ENCODE measurements at places on chromosomes 6 and 20.

DNA sequence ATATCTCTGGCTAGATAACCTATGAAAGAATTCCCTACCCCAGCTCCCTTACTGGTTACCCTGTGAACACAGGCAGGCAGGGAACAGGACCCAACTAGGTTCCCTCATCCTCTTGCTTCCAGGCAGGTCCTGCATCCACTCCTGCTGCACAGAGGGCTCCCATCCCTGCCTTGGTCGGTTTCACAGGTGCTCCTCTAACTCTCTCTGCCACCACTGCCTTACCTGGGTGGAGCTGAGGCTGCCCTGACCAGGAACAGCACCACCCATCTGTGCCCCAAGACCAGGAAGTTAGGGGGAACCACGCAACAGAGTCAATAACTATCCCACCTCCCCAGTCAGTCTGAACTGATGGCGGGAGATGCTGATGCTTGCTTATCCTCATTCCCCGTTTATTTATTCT, 37.0 kb upstream of the HLA-A start:
- no peak for DNase-seq

DNA sequence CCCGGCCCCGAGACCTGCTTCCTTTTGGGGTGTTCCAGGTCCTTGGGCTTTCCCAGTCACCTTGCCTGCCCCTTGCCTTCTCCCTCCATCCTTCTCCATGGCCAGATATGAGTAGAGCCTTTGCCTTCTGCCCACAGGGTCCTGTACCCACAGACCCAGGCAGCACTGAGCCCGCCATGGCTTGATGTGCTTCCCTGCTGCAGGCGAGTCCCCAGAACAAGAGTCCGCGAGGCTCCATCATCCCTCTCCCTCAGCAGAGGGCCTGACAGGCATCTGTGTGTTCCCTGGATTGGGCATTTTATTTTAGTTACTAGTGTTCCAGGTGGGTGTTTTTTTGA, 21.9 kb downstream of the PYGB start:
- DNase-seq: no peak

- peak; percentile 93 for DNase-seq
These were observed at the start of gene PRRC2A for GRCh38 chr6:31620586-31621319. TSS of gene PRRC2A (plus strand) at chr6:31620715. CDS start at chr6:31622790, 2,075 bp downstream.

DNA sequence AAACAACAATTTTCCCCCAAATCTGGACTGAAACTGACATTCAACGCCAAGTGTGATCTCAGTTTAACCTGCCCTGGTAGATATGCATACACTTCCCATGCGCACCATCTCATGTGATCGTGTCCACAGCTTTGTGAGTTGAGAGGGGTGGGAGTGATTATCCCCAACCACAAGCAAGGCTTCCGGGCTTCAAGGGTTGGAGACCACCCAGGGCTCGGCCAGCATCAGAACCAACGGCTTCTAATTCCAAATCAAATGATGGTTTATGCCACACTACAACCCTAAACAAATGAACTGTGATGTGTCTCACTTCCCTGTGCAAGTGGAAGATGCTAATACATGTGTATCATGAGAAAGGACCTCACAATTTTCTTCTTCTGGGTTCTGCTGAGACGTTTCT, 515 bp upstream of the TGM3 start:
- DNase-seq: no peak

GRCh38 chr6:35601331-35602132, 87.2 kb downstream of the FKBP5 start:
- peak; percentile 26 for DNase-seq

- no peak for DNase-seq
These were observed 59.6 kb downstream of the ZNF831 start for GRCh38 chr20:59223182-59223601.

- DNase-seq: no peak
These were observed 18.2 kb downstream of the TMEM242 start for GRCh38 chr6:157304899-157305663.

DNA sequence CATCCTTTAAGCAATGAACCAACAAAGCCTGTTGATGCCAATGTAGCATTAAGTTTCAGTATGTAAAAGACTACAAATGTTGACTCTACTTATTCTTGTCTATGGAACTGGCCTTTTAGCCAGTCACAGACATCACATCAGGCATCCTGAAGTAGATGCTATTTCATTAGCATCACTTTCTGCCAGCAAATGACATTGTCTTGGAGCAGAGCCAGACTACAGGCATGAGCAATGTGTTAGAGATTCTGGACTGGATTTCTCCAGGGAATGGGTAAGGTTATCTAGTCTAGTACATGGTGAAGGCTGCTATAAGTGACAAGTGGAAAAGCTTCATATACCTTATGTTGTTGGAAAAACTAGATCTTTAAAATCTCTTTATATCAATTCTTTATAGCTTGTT, 142.9 kb downstream of the ADGRB3 start:
- DNase-seq: no peak

DNA sequence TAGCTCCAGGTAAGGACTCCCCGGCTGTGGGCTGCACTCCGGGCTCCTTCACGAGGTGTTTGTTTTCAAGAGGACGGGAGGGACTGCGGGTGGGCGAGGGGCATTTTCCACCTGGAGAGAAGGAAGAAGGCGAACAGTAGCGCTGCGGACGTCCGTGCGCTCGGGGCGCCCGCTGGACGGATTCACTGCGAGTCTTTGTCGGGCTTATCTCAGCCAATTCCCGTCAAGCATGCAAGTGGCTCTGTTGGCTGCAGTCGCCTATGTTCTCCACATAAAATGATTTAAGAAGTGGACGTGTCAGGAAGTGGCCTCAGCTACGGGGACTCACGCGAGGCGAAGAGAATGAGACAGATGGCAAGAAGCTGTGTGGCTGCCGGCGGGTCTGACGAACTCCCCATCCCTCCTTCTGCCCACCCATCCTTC, 332 bp downstream of the GRIK2 start:
- DNase-seq: no peak

DNA sequence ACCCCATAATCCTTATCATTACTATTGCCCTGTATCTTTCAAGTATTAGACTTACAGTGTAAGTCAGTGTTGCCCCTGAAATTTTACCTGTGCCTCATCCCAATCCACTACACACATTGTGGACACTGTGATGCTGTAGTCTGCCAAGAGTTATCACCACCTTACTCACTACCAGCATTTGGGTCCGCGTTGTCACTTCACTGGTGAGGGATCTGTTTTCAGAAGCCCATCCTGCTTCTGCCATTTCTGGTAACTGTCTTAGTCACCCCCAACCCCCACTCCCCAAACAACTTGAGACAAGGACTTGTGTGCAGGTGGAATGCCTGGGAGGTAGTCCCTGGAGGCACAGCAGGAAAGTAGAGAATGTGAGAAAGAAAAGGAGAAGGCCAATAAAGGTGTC, 6.0 kb upstream of the RAB44 start:
- DNase-seq: no peak

- no peak for DNase-seq
These were observed 52.6 kb downstream of the FIG4 start for GRCh38 chr6:109743739-109744138.

- DNase-seq: no peak
These were observed 15.7 kb downstream of the GSTA1 start for GRCh38 chr6:52787917-52788316.

GRCh38 chr6:24031496-24031895, 94.5 kb upstream of the NRSN1 start:
- no peak for DNase-seq

GRCh38 chr6:83921315-83921714, 61.8 kb downstream of the CYB5R4 start:
- DNase-seq: no peak

- no peak for DNase-seq
These were observed 89.1 kb downstream of the AIG1 start for GRCh38 chr6:143149771-143150170.

- no peak for DNase-seq
These were observed 91.0 kb downstream of the TMEM170B start for GRCh38 chr6:11628562-11628961.

- DNase-seq: no peak
These were observed 318.0 kb downstream of the RFPL4B start for GRCh38 chr6:112665114-112665513.

DNA sequence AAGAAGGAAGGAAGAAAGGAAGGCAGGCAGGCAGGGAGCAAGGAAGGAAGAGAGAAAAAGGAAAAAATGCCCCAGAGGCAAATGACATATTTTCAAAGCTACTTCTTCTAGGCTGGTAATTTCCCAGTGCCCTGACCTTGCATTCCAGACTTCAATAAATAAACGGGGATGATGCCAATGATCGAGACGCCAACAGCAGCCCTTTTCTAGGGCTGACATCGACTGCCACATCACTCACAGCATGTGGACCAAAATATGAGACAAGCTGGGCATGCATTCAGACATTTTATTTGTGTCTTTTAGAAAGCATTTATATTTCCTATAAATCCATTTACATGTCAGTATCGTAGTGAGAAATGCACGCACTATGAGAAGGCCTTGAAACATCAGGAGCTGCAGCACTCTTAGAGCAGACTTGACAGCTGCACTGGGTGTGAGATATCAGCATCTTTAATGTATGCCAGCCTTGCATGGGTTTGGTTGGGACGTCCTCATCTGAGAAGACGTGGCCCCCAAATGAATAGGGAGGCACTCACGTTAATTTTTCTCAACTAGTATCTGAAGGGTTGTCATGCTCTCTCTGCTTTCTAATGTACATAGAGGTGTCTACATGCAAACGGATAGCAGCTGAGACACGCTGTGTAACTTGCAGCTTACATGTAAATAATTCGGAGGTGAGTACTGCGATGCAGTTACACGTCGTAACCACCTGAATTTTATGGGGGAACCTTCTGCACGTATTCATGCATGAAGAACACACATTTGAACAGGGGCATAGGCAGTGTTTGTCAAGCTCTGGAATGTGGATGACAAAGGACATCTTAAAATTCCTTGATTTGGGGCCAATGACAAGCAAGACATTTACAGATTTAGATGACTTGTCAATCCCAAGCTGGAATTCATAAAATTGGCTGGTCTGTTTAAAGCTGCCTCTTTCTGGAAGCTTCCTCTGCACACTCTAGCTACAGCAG, 149.1 kb upstream of the AGPAT4 start:
- DNase-seq: no peak

DNA sequence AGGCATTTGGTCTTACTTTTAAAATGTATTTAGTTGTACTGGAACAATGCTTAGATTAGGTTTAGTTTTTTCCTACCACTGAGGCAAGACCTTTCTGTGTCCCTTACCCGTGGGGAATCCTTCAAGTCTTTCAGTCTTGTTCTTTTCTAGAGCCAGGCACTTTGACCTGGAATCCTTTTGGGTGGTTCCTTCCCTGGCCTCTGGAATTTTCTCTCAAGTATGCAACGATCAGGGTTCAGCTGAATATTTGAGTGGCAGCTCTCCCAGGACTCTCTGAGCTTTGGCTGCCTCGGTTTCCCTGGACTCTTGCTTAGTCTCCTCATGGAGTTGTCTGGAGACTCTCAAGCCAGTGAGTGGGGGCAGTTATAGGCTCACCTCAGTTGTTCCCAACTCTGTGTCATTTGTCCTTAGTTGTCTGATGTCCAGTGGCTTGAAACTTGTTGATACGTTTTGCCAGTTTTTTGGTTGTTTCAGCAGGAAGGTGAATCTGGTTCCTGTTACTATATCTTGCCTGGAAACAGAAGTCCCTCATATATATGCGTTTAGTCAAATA, 118.1 kb downstream of the QKI start:
- no peak for DNase-seq

- DNase-seq: no peak
These were observed 272.7 kb upstream of the MAP3K7 start for GRCh38 chr6:90859612-90860011.

- no peak for DNase-seq
These were observed 24.0 kb upstream of the CLIC5 start for GRCh38 chr6:46039646-46040045.

GRCh38 chr6:116370760-116371119, at the start of gene DSE:
TSS of gene DSE (plus strand) at chr6:116370947. CDS start at chr6:116399251, 28,304 bp downstream.
- peak; percentile 72 for DNase-seq

DNA sequence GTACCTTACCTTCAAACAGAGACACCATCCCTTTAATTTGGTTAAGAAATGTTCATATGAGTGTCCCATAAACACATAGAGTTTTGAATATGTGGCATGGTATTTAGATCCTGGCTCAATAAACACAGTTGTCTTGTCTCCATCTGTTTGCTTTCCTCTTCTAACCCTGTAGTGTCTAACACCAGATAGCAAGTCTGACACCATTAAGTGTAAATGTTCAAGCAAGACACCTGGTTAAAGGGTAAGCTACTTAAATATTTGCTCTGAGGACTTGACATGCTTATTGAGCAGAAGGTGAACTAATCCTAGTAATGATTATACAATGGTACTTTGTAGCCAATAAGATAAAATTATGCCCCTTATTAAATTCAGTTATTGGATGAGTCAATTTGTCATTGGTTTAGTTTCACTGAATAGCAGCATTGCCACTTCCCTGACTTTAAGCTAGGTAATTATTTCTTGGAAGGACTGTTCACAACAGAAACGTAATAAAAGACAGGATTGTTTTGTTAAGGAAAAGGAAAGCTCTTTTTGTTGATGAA, 26.9 kb upstream of the GOPC start:
- DNase-seq: no peak

GRCh38 chr6:148972481-148972880, 225.7 kb downstream of the UST start:
- DNase-seq: peak; percentile 51

DNA sequence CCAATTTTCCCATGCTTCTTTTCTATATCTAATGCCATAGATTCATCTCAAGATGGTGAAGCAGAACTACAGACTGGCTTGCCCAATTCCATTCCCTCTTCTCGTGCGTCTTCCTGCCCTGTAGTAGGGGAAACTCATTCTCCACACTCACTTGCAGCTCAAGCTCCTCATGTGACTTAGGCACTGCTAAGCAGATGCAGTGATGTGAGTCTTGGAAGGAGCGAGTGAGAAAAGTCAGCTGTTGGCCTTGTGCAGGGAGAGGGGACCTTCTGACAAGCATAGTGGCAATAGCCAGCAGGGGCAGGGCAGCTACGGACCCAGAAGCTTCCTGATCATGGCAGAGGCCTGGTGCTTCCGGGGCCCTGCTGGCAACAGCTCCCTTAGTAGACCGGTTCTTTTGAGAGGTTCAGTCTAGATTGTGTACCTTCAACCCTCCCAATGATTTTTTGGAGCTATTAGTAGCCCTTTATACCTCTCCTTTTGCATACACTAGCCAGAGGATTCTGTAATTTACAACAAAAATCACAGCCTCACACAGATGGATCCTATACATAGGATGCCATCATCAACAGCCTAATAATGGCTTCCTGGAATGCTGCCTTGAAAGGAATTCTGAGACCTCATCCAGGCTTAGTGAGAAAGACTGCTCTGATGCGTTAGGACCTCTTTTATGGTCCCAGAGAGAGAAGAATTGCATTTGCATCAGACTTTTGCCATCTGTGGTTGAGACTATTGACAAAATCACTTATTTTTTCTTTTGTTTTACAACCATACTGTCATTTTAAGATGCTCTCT, 121.5 kb upstream of the RIPOR2 start:
- DNase-seq: no peak
